ENCODE measurements at places on chromosomes 6 and 20.

GRCh38 chr6:164108092-164108491, 693.6 kb downstream of the QKI start:
- DNase-seq, result no peak

DNA sequence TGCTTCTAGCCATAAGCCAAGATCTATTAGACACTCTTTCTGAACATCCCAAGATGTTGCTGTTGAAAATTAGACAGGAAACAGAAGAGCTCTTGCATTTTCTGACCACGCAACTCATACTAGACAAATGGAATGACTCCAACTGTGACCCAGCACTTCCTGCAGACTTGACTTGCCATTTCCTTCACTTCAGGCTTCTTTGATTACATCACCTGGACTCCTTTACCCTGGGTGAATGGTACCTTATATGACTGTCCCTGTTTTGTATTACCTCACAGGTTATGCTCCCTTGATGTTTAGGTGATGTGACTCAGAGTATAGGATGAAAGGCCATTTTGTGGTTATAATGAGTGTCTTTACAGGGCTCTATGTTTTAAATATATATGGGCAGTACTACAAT, 236.1 kb downstream of the BMP2 start:
- DNase-seq, result no peak

- DNase-seq, result no peak
Measured at GRCh38 chr6:52177961-52178360, 8.2 kb upstream of the IL17A start.

DNA sequence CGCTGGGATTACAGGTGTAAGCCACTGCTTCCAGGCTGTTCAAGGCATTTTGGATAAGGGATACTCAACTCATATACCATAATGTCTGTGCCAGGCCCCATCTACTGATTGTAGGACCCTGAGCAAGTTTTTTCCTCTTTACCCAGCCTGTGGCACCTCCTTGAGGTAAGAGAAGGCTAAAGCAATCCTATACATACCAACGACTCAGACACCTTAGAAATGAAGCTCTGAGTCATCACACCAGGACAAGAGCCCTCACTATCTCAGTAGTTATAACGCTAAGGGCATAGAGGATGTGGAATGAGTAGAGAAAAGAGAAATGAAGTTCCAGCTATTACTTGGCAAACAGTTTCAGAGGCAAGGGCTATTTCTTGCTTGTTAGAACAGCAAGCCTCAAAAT, 16.9 kb downstream of the NDRG3 start:
- peak; percentile 25 for DNase-seq

DNA sequence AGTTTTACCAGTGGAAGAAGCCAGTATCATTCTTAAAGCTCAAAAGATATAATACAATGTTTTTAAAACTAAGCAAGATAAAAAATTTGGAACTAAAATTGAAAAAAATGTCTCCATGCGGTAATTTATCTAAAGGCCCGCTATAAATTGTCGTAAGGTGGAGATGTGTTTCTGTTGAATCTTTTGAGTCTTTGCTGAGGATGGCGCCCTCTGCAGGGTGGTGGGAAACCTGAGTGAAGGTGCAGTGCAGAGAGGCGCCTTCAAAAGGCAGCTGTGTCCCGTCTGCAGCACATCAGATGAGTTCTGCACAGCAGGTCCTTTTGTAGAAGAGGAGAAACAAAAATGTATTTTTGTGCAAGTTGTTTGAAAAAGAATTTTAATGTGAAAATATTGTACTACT, 29.4 kb upstream of the KIF25 start:
- DNase-seq, result peak; percentile 35

- no peak for DNase-seq
Measured at GRCh38 chr6:159098636-159099106, 53.9 kb upstream of the TAGAP start.

- DNase-seq, result no peak
Measured at GRCh38 chr6:21420146-21420878, 173.2 kb upstream of the SOX4 start.

DNA sequence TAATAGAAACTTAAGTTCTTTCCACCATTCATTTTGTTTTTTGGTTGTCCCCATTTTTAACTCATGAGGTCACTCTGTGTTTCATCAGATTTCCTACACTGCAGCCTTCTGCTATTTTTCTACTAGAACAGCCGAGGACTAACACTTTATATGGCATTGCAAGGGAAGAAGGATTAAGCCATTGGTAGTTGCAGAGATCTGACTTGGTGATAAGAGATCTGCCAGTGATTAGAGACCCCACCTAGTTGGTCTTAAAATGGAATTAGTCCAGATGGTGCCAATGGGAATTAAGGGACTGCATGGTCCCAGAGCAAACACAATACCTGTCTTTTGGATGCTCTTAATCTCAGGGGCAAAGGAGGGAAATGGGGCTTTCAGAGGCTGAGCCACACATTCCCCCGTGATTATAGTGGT, 125.5 kb upstream of the TMEM170B start:
- no peak for DNase-seq

- no peak for DNase-seq
Measured at GRCh38 chr6:98835149-98836024, 1.0 kb downstream of the POU3F2 start.

GRCh38 chr20:41187668-41188067, 50.3 kb downstream of the PLCG1 start:
- DNase-seq, result no peak

DNA sequence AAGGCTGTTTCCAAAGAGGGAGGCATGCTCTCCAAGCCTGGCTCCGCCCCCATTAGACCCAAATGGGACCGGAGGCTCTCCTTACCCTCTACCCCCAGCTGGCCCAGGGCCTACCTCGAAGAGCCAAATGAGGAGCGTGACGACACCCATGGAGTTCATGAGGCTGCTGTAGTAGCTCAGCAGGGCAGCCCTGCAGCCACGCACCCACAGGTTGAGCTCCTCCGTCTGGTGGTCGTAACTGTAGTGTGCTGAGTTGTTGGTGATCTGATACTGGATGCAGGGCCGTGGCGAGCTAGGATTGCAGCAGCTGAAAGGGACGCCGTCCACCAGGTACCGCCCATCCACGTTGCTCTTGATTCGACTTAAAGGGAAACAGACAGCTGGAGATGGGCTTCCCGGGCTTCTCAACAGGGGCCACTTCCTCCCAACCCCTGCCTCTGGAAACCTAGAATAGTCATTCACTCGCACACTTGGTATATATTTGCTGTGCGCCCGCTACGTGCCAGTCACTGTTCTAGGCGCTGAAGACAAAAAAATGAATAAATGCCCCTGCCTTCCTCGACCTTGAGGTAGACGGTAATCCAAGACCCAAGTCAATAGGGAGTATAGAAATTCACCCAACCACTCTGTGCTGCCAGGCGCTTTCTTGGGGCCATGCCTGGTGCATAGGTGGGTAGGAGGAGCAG, 18.0 kb downstream of the PRPH2 start:
- no peak for DNase-seq

DNA sequence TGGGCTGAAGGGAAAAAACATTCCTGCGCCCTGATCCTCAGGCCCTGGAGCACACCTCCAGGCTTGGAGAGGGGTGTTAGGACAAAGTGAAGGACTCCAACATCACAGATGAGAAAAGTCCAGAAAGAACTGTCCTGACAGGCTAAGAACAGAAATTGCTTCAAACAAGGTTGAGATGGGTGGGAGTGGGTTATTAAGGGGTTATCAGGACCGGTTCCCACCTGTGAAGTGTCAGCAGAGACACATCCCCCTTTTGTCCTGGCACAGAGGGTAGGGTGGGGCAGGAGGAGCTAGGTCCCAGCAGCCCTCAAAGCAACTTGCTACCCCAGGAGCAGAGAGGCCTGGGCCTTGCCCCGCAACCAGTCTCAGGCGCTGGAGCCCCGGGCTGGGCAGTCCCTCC, 3.5 kb downstream of the SPDEF start:
- no peak for DNase-seq

DNA sequence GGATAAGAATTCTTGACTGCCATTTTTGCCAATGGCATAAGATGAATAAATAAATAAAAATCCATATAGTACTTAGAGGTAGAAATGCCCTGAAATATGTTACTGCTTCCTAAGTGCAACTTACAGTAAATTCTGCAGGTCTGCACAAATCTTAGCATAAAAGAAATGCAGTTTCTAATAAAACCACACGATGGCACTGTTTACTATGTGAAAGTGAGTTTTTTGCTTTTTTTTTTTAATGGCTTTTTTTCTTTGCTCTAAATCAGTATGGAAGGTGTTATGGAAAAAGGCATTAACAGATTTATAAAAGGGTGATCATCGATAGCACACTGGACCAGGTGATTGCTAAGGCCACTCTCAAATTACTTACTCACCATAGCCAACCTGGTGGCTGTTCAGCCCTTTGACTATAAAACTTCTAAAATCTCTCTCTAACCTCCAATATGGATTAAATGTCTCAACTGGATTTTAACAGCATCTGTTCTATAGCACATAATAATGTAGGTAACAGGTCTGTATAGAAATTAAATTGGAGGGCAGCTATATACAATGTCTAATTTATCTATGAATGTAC, 45.8 kb downstream of the AHI1 start:
- peak; percentile 68 for DNase-seq

- no peak for DNase-seq
Measured at GRCh38 chr6:141666187-141666586, 466.5 kb upstream of the GJE1 start.

DNA sequence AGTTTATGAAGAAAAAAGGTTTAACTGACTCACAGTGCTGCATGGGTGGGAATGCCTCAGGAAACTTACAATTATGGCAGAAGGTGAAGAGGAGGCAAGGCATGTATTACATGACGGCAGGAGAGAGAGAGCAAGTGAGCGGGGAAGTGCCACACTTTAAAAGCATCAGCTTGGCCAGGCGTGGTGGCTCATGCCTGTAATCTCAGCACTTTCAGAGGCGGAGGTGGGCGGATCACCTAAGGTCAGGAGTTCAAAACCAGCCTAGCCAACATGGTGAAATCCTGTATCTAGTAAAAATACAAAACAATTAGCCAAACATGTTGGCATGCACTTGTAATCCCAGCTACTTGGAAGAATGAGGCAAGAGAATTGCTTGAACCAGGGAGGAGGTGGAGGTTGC, 213.3 kb upstream of the THEMIS start:
- DNase-seq, result no peak

GRCh38 chr20:40568200-40568599, 120.8 kb downstream of the MAFB start:
- no peak for DNase-seq

- no peak for DNase-seq
Measured at GRCh38 chr20:21089391-21089790, 16.8 kb downstream of the LINC00237 start.

DNA sequence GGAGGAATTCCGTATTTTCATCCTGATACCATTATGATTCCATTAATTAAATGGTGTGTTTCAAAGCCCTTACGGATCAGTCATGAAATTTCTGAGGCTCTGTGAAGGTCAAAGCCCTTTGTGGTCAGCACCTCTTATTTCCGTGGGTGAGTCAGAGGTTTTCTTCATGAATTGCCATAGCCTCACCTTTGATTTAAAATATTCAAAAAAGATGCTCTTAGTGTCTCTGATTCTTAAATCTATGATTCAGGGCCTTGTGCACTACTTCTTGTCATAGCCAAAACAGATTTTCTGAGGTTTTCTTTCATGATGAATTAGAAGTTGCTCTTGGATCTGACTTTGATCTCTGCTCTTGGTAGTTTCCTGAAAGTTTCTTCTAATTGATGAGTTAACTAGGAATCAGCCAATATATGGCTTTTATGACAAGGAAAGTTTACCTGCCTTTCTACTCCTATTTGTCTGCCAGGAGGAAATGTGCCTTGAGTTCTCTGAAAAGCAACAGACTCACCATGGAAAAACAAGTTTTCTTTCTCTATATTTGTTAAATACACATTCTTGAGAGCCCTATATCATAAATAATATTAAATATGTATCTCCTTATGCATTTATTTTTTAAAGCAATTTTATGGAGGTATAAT, 613.0 kb downstream of the UTRN start:
- no peak for DNase-seq

GRCh38 chr6:168099201-168100010, 20.4 kb upstream of the FRMD1 start:
- no peak for DNase-seq

DNA sequence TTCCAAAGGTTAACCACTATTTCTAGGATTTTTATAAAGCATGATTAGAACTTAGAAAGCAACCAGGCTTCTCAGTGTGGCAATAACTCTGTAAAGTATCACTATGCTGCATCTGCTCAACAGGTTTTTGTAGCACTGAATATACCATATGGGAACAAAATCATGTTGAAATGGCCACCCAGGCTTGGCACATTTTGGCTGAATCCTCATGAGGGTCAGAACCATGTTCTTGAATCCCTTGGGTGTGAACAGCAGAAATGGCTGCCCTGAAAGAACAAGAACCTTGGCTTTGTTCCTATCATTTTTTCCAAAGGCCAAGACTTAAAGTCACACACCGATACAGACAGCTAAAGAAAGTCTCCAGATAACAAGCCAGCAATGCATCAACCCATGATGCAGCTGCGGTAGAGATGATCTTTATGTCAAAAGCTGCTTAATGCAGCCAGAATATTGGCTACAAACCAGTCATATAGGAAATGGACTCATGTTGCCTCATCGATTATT, 283.0 kb upstream of the NOX3 start:
- peak; percentile 86 for DNase-seq

DNA sequence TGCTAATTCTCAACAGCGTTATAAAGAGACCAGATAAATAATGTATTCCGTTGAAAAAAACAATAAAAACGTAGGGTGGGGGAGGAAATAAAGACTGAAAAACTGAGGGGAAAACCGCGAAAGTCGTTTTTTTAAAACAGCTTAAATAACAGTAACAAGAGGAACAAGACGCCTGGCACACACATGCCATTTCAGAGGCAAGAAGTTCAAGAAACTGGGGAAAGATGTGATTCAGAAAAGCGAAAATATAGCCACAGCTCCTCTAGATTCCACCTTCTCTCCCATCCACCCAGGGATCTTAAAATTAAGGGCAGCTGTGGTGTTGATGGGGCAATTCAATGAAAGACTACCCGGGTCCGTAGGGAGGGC, 1.3 kb downstream of the EPB41L2 start:
- DNase-seq, result no peak

Data from hematopoietic multipotent progenitor cell treated with erythropoietin and hydrocortisone succinate and interleukin-3 and kit ligand, for 8 days (in vitro differentiated cells).